ENCODE measurements at places on chromosomes 5 and 9. TPM values are rescaled to one million over a fixed set of nuclear protein-coding genes. Genes with fewer than 3 reads are reported as not detected.

Gene SCGB3A1
- total RNA-seq, result not detected

Gene TLR4
- total RNA-seq, result 105 TPM

Gene TRPM6
- total RNA-seq, result 1.3 TPM

Gene TPPP
- 5.8 TPM for total RNA-seq

Gene UBE2D2
- total RNA-seq, result 50.4 TPM

Gene TMEM252
- not detected for total RNA-seq

Gene STC2
- total RNA-seq, result 15.8 TPM

Gene PCDHA1
- total RNA-seq, result not detected
